Fibroblast of mammary gland (primary cell): ENCODE measurements at places on chromosomes 11 and 22.

DNA sequence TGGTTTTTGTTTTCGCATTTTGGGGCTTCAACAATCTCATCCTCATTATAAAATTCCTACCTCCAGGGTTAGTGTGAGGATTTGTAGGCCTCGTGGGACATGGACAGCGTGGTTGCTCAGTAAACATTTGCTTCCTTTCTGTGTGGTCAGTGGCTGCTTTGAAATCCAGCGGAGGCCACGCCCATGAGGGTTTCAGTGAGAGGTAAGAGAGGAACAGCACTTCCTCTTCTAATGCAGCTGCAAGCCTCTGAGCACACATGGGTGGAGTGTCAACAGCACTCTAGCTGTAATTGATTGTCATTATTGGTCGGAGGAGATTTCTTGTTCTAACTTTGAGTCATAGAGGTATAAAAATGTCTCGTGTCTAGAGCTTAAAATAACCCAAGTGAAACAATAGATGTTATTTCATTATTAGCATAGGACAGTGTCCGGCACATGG, 6.0 kb upstream of the ARHGAP42 start:
- DNase-seq, result peak; percentile 74

GRCh38 chr11:114059278-114059983, at the start of gene ZBTB16:
TSS of gene ZBTB16 (plus strand) at chr11:114059711. CDS start at chr11:114063301, 3,590 bp downstream.
- DNase-seq, result peak; percentile 80

GRCh38 chr11:69861901-69862300, 42.7 kb upstream of the FGF3 start:
- DNase-seq, result no peak

DNA sequence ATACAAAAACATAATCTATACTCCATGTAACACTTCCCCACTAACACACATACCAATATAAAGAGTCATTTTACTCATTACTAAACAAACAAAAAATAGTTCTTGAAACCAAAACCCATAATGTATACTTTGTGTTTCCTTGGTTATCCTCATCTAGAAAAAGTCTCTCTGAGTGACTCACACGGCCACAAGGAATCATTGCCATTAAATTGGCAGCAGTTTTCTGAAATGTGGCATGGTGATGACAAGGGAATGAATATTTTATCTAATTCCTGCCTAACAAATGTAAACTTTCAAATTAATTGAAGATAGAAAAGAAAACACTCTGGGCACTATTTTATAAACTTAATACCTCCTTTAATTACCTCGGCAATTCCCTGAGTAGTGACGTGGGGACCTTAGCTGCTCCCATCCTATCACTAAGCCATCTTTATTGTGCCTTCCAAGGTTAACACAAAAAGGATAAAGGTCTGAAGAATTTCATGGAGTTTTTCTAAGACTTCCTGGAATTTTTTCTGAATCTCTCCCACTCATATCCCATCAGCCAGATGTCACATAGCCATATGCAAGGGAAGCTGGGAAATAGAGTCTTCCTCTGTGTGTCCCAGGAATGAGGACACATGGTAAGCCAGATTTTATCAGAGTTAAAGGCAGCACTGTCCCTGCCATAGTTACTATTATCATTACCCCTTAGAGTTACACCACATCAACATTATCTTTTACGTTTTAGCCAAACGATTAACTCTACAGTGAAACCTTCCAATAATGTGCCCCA, 857.2 kb upstream of the TENM4 start:
- peak; percentile 25 for DNase-seq

DNA sequence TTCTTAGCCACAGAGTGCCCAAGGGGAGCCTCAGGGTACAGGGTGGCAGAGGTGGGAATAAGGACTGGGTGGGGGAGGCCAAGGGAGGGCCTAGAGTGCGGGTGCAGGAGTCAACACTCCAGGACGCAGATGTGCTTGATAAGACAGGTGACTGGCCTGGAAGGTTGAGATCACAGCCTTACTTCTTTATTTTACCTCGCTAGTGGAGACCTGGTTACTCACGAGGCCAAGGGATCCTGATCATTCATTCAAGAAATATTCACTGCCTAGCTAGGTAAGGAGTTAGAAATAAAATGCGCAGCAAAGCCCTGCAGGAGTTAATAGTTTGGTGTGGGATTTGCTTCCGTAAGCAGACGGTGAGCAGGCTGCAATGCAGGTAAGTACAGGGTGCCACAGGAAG, 13.2 kb upstream of the PEX26 start:
- no peak for DNase-seq

GRCh38 chr11:94279996-94280395, 24.4 kb upstream of the IZUMO1R start:
- DNase-seq, result no peak

- DNase-seq, result no peak
Observed at GRCh38 chr11:116420030-116420429, 352.8 kb downstream of the BUD13 start.

DNA sequence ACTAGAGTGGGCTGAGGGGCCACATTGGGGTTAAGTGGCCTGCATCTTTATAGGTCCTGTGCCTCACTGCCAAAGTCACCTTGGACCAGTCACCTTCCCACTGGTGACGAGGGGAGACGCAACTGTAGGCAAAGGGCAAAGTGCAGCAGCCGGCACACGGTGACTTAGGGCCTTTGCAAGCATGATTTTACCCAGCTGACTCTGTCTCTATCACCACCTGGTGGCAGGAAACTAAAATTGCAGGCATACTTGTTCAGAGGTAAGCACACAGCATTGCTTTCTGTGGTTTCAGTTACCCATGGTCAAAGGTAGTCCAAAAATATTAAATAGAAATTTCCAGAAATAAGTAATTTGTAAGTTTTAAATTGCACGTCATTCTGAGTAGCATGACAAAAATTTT, 1164.4 kb downstream of the BRD1 start:
- peak; percentile 9 for DNase-seq

DNA sequence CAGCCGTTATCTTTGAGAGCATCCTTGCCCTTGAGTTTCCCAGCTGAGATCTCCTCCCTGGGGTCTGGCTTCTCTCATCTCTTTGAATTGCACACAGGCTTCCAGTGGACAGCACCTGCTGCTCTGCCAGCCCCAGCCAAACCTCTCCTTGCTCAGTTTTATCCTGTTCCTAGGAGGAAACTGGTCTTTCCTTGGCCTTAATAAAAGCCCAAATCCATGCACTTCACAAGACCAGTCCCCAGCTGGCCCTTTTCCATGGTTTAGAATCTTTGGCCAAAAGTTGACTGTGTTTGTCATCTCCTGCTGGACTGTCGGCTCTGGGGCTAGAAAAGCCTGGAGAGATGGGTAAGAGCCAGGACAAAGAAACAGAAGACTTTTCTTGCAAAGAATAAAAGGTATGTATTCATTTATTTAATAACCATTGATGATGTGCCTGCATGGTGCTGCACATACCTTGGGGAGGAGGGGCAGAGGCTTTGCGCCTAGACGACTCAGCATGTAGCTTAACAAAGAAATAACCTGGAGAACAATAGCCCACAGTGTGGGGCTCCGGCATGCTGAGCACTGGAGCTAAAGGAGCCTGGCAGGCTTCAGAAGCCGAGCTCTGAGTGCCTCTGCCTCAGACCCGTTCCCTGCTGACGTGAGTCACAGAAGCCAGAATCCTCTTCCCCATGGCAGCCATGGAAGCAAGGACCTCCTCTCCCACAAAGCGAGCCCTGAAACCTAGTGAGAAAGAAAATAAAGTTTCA, 319.3 kb upstream of the B3GAT1 start:
- no peak for DNase-seq

- no peak for DNase-seq
Observed at GRCh38 chr22:48370508-48371325, 1457.0 kb downstream of the BRD1 start.

DNA sequence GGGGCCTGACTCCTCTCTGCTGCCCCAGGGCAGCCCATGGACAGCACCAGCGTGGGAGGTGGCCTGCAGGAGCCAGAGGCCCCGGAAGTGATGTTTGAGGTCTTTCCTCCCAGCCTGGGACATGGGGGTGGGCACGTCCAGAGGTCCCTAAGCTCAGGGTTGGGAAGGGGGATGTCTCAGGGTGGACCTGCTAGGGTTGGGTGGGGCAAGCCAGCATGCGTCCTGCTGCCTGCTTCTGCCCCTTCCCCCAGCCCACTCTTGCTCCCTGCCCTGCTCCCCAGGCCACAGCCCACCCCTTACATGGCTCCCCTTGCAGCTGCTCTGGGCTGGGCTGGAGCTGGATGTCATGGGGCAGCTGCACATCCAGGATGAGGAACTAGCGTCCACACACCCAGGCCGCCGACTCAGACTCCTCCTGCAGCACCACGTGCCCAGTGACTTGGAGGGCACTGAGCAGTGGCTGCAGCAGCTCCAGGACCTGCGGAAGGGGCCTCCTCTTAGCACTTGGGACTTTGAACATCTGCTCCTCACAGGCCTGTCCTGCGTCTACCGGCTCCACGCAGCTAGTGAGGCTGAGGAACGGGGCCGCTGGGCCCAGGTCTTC, 1.3 kb downstream of the FAM180B start:
- no peak for DNase-seq
